ENCODE measurements at places on chromosomes 3 and 15.

- DNase-seq, result no peak
Measured at GRCh38 chr3:123294296-123294938, 92.7 kb downstream of the SEC22A start.

- DNase-seq, result no peak
Measured at GRCh38 chr15:58686286-58686685, 63.2 kb downstream of the ADAM10 start.

DNA sequence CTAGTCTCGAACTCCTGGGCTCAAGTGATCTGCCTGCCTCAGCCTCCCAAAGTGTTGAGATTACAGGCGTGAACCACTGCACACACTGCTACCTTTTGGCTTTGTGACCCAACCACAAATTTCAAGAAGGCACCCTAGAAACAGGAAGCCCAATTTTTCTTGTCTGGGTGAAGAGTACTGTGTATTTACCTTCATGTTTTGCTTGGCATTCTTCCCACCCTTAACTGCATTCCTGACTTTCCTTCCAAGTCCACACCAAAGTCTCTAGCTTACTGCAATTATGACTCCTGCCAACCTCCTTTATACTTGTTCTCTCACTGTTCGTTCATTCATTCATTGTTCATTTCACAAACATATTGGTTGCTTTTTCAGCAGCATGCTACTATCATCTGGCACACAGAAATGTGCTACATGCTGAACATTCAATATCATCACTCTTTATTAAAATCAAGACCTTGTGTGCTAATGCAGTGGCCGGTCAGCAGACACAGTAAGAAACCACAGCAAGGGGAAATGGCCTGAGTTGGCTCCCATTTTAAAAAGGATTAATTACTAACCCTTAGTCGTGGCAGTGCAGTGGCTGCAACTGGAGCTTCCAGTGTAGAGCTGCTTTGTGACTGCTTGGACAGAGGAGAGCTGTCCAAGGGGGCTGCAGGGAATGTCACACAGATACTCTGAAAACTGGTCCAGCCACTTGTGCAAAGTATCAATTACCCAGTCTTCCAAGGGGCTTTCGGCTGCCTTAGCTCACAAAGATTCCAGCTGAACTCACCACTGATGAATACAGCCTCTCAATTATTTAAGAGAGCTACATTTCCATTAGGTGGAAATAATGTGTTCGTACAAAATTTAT, 94.0 kb downstream of the ETFA start:
- no peak for DNase-seq

DNA sequence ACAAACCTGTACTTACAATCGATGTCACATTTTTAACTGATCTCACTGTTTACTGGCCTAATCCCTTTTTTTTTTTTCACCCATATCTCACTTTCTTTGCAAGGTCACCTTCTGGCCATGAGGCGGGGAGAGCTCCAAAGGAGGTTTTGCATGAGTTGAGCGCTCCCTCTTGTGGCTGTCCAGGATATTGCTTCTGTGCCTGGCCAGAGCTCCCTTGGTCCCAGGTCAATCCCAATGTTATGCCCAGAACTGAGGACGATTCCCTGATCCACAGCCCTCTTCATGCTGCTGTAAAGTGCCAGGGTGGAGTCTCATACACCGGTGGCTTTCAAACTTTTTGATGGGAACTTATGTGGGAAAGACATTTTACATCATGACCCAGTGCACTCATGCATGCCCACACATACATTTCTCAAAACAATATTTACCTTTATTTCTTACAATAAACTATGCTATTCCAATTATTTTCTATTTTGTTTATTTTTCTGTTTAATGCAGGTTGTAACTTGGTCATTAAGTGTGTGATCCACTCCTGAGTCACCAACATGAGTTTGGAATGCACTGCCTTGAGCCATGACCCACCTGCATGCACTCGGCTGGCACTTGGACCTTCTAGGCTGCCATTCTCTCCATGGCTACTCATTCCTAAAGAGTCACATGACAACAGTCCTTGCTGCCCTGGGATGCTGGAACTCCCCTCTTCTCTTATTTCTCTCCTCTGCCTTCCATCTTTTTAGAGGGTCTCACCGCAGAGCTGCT, 9.6 kb upstream of the SST start:
- peak; percentile 64 for DNase-seq

GRCh38 chr3:103048068-103048722, 613.4 kb downstream of the ZPLD1 start:
- DNase-seq, result no peak

- DNase-seq, result no peak
Measured at GRCh38 chr15:71414853-71415252, 299.6 kb downstream of the THSD4 start.

DNA sequence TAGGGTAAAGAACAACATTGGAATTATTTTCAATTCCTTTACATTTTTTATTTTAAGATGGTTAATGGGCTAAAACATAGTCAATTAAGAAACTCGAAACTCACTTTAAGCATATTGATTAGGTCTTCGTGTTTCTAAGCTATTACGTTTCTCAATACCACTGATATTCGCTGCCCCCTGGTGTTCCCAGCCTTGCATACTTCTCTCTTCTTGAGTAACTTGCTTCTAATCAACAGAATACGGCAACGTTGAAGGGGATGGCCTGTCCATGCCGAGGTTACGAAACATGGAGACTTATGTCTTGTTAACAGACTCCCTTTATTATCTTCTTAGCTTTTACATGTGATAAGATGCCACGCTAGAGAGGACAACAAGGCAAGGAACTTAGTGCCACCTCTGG, 43.6 kb downstream of the ROBO1 start:
- DNase-seq, result no peak

DNA sequence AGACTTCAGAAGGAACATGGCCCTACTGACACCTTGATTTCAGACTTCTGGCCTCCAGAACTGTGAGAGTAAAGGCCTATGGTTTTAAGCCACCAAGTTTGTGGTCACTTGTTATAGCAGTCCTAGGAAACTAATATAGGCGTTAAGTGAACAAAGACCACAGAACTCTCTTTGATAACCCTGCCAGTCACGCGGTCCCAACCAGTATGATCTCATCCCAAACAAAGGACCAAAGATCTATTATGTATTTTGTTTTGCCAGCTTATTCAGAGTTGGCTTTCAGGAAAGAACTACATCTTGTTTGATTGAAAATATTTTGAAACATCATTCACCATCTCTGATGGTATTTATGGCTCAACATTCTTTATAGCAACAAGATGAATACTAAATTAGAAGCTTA, 294.4 kb upstream of the SLCO3A1 start:
- DNase-seq, result no peak

DNA sequence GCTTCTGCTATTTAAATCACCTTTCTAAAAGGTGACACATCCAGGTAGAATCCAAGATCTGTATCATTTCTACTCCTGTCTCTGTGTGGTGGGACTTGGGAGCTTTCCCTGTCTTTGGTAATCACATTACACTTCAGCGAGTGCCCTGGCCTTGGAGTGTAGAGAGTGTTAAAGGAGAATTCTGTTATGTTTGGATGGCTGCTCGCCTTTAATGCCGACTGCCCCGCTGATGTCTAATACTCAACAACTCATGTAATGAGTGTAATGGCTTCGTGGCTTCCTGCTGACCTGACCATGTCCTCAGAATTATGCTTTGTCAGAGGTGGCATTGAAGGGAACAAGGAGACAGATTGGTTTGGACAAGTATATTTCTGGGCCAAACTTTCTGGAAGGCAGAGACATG, 66.3 kb upstream of the LRTM1 start:
- DNase-seq, result no peak

GRCh38 chr3:156303001-156303707, 182.8 kb downstream of the KCNAB1 start:
- no peak for DNase-seq

DNA sequence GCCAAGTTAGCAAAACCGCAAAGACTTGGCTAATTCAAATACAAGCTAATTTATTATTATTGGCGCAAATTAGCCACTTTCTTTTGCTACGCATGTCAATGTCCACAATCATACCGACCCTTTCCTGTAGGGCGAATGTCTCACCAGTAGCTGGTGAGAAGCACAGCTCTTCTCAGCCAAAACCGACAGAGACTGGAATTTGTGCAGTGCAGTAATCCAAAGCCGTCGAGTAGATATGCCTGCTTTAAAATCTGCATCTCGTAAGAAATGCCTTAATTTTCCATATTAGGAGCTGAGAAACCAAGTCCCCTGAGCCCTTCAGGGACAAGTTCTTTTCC, 614 bp upstream of the MINDY2 start:
- no peak for DNase-seq

- no peak for DNase-seq
Measured at GRCh38 chr3:107209302-107209990, 167.8 kb upstream of the CCDC54 start.

DNA sequence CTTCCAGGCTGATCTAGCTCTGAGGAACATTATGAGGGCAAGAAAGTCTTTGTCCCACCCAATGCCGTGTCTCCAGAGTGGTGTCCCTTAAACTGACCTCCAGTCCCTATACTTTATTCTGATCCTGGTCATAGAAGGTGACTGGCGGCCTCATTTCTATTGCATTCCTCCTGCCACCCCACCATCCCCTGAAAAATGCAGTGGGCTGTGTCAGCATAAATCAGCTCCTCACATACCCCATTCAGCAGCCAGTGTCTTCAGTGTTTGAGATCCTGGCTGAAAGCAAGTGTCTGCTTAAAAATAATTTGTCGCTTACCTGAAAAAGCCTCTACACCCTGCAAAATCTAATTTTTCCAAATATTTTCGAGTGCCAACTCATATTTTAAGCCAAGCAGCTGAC, 346.1 kb downstream of the FEZF2 start:
- DNase-seq, result no peak

DNA sequence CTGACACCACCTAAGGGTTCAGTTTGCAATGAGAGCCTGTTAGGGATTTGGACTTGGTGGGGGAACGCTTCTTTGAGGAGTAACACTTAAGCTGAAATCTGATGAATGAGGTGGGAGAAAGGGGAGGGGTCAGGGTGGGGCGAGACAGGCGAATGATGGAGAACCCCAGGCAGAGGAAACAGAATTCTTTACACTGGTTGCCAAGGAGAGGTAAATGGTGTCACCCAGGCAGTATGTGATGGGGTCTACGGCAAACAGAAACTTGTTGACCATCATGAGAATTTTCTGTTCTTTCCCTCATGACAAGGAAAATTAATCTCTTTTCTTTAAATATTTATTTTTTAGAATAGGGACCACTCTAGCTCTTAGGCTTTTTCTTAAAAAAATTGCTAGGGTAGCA, 157.2 kb upstream of the MITF start:
- no peak for DNase-seq

- no peak for DNase-seq
Measured at GRCh38 chr3:52043750-52044149, 12.6 kb downstream of the DUSP7 start.

- DNase-seq, result no peak
Measured at GRCh38 chr3:13549623-13550422, 898 bp downstream of the FBLN2 start.

DNA sequence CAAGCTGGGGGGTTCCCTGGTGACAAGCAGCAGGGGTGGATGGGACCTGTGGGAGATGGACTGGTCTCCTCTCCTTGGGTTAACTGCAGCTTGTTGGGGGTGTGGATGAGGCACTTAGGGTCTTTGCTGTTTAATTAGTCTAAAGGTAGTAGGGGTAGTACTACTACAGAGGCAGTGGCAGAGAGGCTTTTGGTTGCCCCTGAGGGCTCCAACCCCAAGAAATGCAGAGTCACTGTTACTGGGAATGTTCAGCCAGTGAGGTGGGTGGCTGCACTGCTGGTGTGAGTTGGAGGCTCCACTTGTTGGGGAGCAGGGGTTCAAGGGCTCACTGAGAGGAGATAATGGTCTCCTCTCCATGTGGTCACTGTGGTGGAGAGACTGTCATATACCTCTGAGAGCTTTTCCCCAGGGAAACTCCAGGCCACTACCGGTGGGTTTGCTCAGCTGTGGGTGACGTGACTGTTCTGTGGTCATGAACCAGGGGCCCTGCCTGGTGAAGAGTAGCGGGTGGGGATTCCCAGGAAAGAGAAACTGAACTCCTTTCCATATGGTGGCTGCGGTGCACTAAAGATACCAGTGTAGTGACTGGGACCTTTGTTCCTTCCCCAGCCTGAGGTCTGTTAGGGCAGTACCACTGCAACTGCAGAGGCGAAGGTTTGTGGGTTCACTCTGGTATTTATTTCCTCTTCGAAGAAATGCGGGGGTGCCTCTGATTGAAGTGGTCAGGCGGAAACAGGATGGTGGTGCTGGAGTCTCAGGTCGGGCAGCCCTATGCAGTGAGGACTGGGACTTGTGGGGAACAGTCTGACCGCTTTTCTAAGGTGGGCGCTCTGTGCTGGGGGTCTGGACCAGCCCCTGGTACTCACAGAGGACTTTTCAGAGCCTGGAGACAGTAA, 68.9 kb upstream of the TNFSF10 start:
- DNase-seq, result no peak

- DNase-seq, result no peak
Measured at GRCh38 chr3:134542287-134542958, 56.6 kb downstream of the CEP63 start.

DNA sequence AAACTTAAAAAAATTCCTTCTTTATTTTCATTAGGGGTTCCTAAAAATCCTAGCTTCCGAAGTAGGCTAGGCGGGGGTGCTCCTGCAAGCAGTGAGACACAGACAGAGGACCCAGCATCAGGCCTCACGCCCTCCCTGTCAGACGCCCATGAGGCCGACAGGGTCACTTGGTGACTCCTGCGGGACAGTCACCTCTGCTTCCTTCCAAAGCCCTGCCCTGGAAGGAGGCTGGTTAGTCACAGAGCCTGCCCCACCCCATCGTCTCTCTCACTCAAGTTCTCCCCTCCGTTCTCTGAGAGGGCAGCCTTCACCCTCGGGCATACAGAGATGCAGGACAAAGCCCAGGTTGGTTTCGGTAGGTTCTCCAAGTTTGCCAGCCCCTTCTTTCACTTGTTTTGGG, 38.6 kb downstream of the EHD4 start:
- DNase-seq, result no peak

GRCh38 chr15:64138331-64138941, 13.1 kb upstream of the SNX22 start:
- DNase-seq, result no peak

GRCh38 chr3:16496408-16497222, 16.9 kb downstream of the RFTN1 start:
- no peak for DNase-seq

- no peak for DNase-seq
Measured at GRCh38 chr3:32302601-32303398, 64.3 kb downstream of the CMTM8 start.

DNA sequence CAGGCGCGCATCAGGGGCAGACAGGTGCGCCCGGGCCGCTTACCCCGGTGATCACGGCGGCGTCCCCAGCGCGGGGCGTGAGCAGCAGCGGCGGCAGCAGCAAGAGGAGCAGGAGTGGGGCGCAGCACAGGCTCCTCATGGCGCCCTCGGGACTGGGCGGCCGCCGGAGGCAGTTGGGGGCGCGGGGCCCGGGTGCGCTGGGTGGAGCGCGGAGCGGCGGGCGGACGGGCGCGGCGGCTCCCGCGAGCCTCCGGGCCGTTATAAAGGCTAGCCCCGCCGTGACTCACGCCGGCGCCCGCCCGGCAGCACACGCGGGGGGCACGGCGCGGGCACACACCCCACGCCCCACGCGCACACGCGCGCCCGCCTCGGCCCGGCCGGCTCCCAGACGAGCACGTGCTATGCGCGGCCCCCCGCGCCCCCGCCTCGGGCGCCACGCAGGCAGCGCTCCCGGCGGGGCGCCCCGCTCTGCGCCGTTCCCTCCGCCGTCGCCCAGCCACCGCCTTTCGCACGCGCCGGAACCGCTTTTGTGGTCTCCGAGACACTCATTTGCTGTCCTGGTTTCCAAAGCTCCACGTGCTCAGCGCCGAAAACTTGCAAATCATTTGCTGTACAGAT, at the start of gene PROK2:
TSS of gene PROK2 (minus strand) at position 235 of the 618 bp plus-strand sequence. CDS start at position 139, 96 bp downstream.
- DNase-seq, result no peak

Measured in hypothalamus (tissue), 51 donors.